ENCODE measurements at places on chromosomes 7 and 10.

- peak; percentile 54 for DNase-seq
Observed at GRCh38 chr10:44398747-44399658, 14.1 kb upstream of the CXCL12 start.

DNA sequence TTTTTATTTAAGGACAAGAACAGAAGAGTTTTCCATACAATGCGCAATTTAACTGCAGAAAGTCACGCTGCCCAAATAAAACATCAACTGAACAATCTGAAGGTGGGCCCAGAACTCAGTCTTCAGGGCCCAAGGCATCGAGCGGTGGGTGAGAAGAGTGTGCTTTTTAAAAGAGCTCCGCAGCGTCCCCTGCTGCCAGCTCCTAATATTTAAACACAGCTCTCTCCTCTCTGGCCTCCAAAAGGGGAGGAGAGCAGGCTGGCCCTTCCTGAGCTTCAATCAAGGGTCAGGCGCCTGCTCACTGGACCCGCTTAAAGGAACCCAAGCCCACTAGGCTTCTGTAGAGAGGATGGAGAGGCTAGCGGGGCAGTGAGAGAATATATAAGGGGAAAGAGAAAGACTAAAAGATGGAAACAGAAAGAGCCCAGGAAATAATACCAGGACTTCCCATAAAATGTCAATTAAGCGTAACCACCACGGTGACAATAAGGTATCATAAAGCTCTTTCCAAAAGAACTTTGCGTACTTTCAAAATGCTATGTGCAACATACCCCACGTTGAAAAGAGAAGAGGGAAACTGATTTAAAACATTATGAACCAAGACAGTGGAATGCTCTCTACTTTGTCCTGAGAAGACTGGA is 2.8 kb downstream of the FAM53B start:
- DNase-seq: peak; percentile 64

GRCh38 chr7:28623105-28623730 is 210.9 kb downstream of the CREB5 start:
- peak; percentile 71 for DNase-seq

GRCh38 chr7:43104874-43105520 is 7.5 kb upstream of the HECW1 start:
- DNase-seq: peak; percentile 69

Data from fibroblast of upper back skin (primary cell).